HCEC 1CT (cell line): ENCODE measurements at places on chromosomes 5 and 9.

DNA sequence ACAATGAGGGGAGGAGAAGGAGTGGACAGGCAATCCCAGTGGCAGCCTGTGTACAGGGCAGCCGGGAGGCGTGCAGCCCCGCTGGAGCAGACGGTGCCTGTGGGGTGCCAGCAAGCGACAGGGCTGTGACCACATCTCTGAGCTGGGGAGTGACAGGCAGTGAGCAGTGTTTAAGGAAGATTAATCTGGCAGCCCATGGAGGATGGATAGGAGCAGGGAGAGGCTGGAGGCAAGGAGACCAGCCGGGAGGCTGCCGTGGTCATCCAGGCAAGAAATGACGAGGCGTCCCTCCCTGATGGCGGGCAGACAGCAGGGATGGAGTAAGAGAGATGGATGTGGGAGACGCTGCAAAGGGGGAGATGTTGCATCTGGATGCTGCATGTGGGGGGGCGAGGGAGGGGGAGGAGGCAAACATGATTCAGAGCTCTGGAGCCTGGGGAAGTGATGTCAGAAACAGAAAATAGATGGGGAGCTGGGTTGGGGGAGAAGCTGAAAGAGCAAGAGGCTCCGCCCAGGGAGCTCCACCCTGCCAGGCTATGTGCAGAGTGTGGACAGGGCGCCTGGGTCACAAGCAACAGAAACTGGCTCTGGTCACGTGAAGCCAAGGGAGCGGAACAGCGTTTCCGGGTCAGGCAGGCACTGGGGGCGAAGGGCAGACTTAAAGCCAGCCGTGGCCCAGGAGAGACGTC, 12.6 kb downstream of the UNC5A start:
- DNase-seq, result no peak

GRCh38 chr9:93656426-93657239, 80.2 kb downstream of the PHF2 start:
- no peak for DNase-seq

- no peak for DNase-seq
Observed at GRCh38 chr5:144711172-144711571, 540.5 kb downstream of the KCTD16 start.

DNA sequence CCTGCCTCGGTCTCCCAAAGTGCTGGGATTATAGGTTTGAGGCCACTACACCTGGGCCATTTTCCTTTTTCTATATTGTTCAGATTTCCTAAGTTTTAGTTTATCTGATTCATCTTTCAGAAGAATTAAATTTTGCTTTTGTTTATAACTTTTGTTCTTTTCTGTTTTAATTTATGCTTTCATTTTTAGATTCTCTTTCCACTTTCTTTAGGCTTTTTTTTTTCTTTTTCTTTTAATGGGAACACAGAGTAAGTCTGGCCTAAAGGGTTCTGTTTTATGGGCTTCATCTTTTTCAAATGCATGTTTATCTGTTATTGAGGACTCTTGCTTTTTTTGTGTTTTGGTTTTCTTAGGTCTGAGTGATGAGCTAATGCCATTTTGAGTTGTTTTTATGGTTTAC, 42.1 kb downstream of the SNX30 start:
- DNase-seq, result no peak

DNA sequence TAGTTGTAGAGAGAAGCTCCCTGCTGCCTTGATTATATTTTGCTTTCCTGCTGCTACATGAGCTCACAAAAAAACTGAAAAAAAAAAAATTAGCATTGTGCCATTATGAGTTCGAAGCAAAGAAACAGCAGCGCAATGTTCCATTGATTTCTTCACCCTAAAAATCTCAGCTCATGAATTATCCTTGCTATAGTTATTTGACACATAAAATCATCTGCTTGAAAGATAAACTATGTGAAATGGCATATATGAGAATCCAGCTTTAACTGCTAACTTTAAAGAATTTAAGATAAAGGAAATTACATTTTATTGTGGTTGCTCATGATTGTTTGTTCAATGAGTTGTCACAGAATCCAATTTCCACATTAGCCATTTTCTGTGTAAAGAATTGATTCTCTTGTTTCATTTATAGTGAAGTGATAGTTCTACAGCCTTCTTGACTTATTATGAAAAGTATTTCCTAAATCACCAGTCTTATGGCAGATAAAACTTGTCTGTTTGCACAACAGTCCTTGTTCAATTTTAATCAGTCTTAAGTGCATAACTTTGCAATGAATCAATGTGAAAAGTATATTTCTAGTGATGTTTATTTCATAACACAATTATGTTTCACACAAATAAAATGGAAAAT, 1275.0 kb upstream of the CDH9 start:
- DNase-seq, result peak; percentile 52

DNA sequence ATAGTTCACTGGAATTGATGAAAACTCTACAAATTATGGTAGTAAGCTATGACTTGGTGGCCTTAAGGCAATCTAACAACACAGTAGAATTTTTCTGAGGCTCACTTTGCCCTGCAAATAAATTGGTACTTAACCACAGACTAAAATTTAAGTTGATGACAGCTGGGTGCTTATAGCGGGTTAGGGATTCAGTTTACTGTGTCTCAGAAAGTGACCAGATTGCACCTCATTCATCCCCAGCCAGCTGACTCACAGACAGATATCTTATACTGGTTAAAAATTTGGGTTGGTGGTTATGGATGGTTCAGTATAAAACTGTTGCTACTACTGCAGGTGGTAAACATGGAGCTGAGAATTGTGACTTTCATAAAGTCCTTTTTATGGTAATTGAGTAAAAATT, 2.8 kb downstream of the CKS2 start:
- peak; percentile 35 for DNase-seq

DNA sequence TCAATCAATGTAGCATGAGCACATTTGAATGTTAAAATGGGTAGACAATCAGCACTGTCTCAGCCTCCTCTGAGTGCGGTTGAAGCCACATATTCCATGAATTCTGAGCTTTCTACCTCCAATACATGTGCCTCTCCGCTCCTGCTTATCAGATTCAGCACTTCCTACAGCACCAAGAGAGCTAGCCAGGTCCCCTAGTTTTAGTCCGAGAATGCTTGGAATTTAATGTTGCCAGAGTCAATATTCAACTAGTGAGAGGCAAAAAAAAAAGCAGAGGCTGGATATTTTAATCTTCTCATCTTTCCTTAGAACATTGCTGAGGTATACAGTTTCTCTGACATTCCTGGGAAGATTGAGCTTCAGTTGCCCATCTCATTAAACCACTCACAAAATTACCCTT, 1979.1 kb upstream of the CDH9 start:
- DNase-seq, result no peak

- DNase-seq, result peak; percentile 67
Observed at GRCh38 chr9:121222524-121223171, 21.0 kb upstream of the RAB14 start.

GRCh38 chr9:83299571-83299970, 236.6 kb upstream of the RASEF start:
- no peak for DNase-seq

DNA sequence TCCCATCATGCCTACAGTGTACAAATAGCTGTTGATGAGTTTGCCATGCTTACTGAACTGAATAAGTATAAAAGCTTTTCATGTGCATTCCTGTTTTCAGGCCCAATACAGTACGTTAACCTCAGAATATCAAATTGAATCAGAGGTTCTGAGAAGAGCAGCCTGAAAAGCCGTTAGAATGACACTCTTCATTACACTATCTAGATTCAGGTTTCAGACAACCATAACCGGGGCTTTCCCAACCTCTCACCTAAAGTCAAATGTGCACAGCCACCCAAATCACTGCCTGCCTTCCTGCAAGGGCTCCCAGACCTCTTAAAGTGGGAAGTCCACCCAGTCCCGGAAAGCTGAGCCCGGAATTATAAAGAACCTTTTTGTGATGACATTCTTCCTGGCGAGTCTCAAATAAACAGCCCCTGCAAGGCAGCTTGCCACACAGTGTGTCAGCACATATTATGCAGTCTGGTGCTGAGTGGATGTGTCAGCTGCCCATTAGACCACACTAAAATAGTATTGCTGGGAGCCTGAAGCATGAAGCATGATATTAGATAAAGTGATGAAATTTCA, 245.8 kb downstream of the TLE4 start:
- DNase-seq, result no peak

DNA sequence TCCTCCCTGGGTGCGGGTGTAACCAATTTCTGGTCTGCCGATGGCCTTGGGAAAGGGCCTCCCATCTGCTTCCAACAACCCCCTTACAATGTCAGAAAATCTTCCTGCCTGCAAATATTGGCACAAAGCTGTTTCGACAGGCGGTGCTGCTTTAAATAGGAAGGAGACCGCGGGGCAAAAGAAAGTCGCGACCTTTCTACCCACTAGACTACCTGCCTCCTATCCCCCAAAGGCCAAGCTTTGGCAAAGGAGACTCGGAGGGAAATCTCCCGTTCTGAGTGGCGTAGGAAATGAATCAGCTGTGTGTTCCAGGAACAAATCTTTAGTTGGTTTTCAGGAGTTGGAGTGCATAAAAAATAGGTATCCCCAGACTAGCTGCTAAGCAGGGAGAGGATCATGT, 36.8 kb upstream of the NFIB start:
- no peak for DNase-seq

- no peak for DNase-seq
Observed at GRCh38 chr5:66872736-66873331, 276.6 kb downstream of the MAST4 start.
